ENCODE measurements at places on chromosomes 13 and 19.

GRCh38 chr13:23561261-23561660 is 9.0 kb upstream of the TNFRSF19 start:
- DNase-seq: no peak

- no peak for DNase-seq
These were observed 696.3 kb upstream of the SLC10A2 start for GRCh38 chr13:103762523-103762922.

GRCh38 chr13:71814806-71815360 is 52.1 kb downstream of the DACH1 start:
- no peak for DNase-seq

DNA sequence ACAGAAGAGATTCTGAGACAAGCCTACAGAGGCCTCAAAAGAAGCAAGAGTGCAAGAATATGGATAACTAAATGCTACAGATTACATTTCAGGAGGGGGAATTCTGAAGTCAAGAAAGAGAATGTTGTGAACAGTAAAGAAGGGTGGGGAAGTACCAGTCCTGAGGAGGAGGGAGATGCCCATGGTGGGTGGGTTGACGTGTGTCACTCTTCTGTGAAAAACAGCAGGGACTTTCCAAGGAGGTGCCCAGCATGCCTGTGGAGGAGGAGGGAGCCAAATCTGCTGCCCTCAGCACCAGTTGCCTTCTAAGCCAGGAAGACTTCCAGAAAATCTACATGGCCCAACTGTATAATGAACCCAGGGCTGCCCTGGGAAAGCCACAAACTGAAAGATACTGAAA is 87.7 kb downstream of the SGCG start:
- peak; percentile 31 for DNase-seq

- DNase-seq: peak; percentile 49
These were observed 5.6 kb downstream of the SNRPA start for GRCh38 chr19:40756502-40757110.

DNA sequence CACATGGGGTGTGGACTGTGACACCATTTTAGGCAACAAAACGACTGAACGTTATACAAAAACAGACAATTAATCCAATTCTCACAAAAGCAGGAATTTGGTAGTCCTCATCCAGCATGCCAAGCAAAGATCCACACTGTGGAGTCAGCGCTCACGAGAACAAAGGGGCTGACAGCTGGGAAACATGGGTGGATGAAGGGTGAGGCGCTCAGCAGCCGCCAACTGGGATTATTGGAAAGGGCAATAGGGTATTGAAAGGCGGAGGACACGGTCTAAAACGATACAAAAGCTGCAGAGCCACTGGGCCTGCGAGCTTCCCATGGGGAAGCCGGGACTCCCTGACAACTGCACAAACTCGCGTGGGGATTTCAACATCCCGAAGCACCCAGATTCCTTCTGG is 4.7 kb upstream of the ZNF813 start:
- DNase-seq: no peak

DNA sequence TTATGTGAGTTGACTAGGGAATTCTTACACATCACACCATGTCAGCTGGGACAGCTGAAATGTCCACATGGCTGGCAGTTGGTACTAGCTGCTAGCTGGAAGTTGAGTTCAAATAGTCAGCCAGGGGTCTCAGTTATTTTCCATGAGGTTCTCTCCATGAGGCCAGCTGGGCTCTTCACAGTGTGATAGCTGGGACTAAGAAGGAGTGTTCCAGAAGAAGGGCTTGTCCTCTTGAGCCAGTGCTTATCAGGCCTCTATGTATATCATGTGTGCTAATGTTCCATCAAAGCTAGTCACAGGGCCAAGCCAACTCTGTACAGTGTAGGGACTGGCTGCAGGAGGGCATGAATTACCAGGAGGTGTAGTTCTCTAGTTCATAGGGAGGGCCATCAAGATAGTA is 11.8 kb downstream of the USPL1 start:
- no peak for DNase-seq

DNA sequence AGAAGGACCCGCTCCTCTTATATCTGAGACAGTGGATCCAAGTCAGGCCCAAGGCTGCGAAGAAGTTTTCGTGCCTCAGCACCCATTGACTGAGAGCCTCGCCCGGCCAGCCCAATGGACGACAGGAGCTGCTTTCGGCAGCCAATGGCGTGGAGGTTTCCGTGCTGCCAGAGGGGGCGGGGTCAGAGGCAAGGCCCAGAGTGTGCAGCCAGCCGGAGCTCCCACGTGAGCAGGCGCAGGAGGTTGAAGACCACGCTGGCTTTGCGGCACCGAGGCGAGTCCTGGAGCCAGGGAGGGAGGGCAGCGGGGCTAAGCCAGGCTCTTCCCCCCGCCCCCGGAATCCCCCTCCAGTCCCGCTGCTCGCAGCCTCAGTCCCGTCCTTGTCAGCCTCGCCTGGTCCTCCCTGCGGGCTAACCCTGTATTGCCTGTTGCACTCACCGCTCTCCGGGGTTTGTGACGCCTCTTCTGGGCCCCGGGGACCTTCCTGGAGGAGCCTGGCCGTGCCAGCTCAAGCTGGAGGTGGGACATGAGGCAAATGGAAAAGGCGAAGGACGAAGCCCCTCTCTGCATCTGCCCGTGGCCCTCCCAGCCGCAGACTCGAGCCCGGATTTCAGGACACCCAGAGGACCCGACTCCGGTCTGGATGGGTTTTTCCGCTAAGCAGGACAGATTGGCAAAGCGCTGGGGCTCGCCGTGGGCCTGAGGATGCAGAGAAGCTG is 1.5 kb downstream of the IFNL4 start:
- peak; percentile 67 for DNase-seq

DNA sequence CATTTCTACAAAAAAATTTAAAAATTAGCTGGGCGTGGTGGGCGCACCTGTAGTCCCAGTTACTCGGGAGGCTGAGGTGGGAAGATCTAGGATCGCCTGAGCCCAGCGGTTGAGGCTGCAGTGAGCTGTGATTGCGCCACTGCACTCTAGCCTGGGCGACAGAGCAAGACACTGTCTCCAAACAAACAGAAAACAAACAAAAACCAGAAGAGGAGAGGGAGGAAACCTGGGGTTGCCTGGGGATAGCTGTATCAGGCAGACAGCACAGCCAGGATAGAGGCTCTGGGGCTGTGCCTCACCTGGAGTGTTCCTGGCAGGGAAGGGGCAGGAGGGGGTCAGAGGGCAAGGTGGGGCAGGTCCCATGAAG is 2.6 kb upstream of the POLR2E start:
- DNase-seq: no peak

GRCh38 chr13:93328943-93329342 is 102.3 kb downstream of the GPC6 start:
- no peak for DNase-seq

- peak; percentile 96 for DNase-seq
These were observed at the start of gene ZSCAN18 for GRCh38 chr19:58097781-58098681. Gene ZSCAN18, minus strand, starts transcription at chr19:58098231. Its CDS starts 7,964 bp downstream, at chr19:58090267.

Measured in activated CD4-positive, alpha-beta T cell treated with anti-CD3 and anti-CD28 coated beads for 48 hours (primary cell).